ENCODE measurements at places on chromosomes 4 and X.
A peak's percentile ranks its signal among the peaks of the same experiment; 100 is the strongest.

GRCh38 chrX:50483283-50483682 lies 12.7 kb upstream of the DGKK start:
- no peak for DNase-seq

- no peak for DNase-seq
Measured at GRCh38 chr4:185238215-185238681, 28.9 kb downstream of the SNX25 start.

GRCh38 chrX:23981711-23982110 lies 45.3 kb downstream of the KLHL15 start:
- no peak for DNase-seq

DNA sequence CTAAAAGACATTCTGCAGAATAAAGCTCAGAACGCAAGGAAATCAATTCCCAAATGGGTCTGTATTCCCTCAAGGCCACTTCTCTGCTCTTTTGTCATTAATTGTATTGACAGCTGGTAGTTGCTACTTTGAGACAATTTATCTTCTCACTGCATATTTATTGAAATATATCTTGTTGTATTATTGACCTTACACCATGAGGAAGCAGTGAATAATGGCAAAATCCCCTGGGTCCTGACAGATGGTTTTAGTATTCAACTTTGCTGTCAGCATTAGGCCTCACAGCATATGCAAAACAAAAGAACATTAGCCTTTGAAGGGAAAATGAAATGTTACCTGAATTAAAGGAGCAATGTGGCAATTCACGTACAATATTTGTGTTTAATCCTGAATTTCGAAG lies 406.1 kb upstream of the TRAM1L1 start:
- no peak for DNase-seq

- DNase-seq = no peak
Measured at GRCh38 chrX:106917830-106918500, 2.2 kb upstream of the CLDN2 start.

DNA sequence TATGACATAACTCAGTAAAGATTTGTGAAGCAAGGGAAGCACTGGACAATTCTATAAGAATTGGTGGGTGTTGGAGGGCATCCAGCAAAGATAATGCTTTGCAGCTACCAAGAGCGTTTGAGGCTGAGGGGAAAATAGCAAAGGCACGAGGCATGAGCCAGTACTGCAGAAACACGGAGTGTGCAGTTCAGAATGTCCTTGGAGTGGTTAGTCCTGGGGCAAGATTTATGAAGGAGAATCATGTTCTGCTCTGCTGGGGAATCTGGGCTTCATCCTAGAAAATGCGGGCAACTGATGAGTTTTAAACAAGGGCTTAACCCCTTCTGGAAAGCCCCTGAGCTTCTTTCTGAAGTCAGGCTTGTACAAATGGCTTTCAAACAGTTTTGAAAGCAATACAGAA lies 452.5 kb downstream of the IL15 start:
- DNase-seq = no peak

- DNase-seq = no peak
Measured at GRCh38 chr4:105558277-105558676, 5.9 kb downstream of the ARHGEF38 start.

DNA sequence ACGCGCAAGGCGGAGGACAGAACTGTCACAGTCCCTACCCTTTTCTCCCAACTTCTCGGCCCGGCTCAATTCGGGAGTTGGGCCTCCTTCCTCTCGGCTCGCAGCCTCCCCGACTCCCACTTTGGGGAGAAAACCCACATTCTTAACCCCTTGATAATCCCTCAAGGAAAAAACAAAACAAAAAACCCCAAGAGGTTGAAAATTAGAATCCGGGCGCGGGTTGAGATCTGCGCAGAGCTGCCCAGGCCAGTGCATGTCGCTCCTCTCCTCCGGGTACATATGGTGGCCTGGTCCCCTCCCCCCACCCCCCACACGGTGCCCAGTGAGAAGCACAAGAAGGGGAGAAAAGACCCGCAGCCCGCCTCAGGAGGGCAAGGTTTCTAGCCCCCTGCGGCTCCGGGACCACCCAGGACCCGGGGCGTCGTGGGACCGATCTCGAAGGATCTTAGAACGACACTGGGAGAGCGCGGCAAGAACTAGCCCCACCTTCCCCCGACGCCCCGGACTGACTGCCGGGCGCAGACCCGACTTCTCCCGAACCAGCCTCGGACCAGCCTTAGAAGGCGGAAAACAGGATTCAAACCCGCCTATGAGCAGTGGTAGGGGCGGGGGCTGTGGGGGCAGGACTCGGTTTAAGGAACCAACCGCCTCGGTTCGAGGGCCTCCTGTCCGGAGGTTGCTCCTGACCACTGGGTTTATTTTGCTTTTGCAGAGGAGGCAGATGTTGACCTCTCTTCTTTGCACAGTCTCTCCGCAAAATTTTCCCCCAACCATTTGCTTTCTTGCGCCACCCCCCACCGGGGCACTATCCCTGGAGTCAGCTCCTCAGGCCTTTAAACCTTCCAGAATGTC lies 2.5 kb upstream of the PDGFRA start:
- peak; percentile 73 for DNase-seq

GRCh38 chr4:88761861-88762523 lies 64.4 kb upstream of the NAP1L5 start:
- DNase-seq = no peak

- no peak for DNase-seq
Measured at GRCh38 chr4:99736846-99737245, 79.2 kb upstream of the C4orf54 start.

GRCh38 chr4:70908993-70909556 lies 6.9 kb downstream of the MOB1B start:
- no peak for DNase-seq

DNA sequence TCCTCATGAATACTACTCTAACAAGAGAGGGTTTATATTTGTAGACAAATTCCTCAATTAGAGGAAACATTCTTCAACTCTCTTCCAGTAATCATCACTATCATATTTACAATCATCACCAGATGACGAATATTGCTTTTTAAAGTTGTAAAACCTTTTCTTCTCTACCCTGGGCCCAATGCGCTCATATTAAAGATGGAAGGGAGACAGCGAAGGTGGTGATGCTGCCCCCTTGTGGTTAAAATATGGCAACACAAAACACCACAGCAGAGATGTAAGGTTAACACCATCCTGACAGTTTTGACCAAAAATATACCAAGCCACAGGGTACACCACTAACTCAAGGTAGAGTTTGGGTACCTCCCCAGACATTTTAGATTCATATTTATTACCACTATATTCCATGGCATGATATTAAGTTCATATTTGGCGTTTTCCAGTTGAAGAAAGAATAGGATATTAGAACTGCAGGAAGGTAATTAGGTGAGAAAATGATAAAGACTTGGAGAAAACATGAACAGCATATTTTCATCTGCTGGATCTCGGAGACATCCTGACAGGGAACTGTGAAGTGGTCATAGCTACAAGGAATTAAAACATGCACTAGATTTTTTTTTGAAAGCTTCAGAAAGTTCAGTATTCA lies 72.8 kb downstream of the SLC9A7 start:
- DNase-seq = peak; percentile 46

GRCh38 chrX:46837558-46838485 lies 979 bp downstream of the RP2 start:
- DNase-seq = peak; percentile 56

GRCh38 chr4:145936142-145936996 lies 2.3 kb downstream of the ZNF827 start:
- peak; percentile 60 for DNase-seq

DNA sequence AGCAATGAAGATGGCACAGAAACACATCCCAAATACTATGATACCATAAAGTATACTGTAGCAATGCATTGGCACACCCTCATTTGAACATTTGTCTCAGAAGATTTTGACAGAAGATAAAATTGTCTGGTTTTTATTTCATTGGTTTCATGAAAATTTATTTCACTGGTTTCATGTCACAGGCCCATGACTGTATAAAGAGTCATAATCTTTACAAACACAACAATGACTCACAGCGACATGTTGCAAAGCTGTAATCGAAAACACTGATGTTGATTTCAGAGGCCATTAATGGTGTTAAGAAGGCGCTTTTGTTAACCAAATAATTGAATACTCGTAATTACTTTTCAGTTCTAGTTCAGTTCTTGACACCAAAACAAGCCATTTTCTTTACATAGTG lies 8.1 kb upstream of the DTHD1 start:
- peak; percentile 29 for DNase-seq

DNA sequence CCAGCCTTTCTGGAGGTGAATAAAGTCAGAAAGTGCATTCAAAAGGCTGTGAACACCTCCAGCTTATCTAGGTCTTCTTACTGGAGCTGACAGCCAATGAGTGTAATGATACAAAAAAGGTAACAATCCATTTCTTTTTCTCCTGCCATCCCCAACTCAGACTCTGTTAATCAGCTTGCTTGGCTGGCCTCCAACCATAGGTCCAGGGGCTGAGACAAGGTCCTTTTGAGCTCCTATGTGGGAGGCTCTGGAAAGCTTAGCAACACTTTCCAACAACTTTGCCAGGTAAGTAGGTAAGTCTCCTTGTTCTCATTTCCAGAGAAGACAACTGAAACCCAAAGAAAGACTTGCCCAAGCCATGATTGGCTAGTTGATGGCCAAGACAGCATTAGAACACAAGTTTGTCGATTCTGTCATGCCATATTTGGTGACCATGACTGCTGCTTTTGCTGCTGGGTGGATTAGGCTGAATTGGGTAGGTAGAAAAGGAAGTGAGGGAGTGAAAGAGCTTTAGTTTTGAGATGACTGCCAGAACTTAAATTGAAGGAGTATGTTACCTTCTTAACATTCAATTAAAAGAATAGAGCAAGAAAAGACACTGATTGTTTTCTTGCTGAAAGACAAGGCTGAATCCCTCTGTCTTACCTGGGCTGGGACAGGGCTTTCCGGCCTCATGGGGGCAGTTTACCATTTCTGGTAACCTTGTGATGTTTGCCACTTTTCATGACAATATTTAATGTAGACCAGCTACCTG lies 22.8 kb downstream of the VSIG4 start:
- DNase-seq = no peak

DNA sequence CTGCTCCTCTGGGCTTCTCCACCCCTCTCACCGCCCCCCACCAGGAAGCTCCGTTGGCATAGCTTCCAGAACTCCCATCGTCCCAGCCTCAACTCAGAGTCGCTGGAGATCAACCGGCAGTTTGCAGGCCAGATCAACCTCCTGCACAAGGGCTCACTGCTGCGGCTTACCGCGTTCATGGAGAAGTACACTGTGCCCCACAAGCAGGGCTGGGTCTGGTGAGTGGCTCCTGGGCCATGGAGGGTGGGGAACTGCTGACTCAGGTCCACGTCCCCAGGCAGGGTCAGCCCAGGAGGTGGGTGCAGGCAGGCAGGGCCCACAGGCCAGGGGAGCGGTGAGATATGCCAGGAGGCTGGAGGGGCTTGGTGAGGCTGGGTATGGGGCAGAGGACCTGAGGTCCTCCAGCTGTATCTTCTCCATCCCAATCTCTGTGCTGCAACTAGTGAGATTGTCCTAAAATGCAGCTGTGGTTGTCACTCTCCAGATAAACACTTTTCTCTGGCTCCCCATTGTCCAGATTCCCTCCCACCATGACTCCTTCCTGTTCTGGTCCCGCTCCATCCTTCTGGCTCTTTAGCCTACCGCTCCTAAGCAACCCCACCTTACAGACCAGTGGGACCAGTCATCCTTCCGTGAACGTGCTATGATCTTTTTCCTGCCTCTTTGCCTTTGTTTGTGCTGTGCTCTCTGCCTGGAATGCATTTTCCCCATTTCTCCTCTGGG lies 71.9 kb downstream of the STARD8 start:
- DNase-seq = no peak

- peak; percentile 47 for DNase-seq
Measured at GRCh38 chr4:48683784-48684666, 96.1 kb downstream of the FRYL start.

GRCh38 chr4:635851-636627 lies 10.7 kb downstream of the PDE6B start:
- DNase-seq = no peak

- no peak for DNase-seq
Measured at GRCh38 chr4:3220476-3221183, 28.3 kb upstream of the MSANTD1 start.

DNA sequence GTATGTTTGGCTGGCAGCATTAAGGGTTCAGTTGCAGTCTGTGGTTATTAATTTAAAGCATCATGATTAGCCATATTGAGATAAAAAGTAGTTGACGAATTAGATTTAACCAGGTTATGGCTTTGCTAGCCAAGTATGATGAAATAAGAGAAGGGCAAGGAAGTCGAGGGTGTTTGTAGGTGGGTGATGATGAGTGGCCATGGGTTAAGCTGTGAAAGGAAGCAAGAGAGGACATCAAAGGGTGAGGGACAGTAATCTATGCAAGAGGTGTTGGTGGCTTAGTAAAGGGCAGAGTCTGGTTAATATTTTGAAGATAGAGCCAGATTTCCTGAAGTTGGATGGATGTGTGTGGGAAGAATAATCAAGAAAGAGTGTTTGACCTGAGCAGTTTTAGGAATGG lies 44.5 kb downstream of the STIM2 start:
- peak; percentile 51 for DNase-seq

- peak; percentile 21 for DNase-seq
Measured at GRCh38 chrX:151488677-151489076, 74.8 kb upstream of the PASD1 start.
